Trophoblast cell (in vitro differentiated cells and primary cell): ENCODE measurements at places on chromosomes 2 and 18.

GRCh38 chr2:2484301-2484700, 153.2 kb upstream of the MYT1L start:
- H3K36me3 ChIP-seq, result no peaks in the 10 kb centered on the region
- H3K27me3 ChIP-seq, result no peaks in the 10 kb centered on the region
- no peak for DNase-seq
- H3K4me3 ChIP-seq, result no peak overlapping the region
- H3K4me1 ChIP-seq, result no peaks in the 10 kb centered on the region
- no peak overlapping the region for H3K27ac ChIP-seq

GRCh38 chr2:166138667-166139066, 10.8 kb upstream of the SCN1A start:
- H3K4me3 ChIP-seq, result no peak overlapping the region
- no peaks in the 10 kb centered on the region for H3K36me3 ChIP-seq
- no peaks in the 10 kb centered on the region for H3K4me1 ChIP-seq
- no peaks in the 10 kb centered on the region for H3K27me3 ChIP-seq
- H3K27ac ChIP-seq, result no peak overlapping the region

GRCh38 chr2:196702641-196703040, 63.1 kb downstream of the CCDC150 start:
- H3K36me3 ChIP-seq, result no peaks in the 10 kb centered on the region
- H3K27ac ChIP-seq, result no peak overlapping the region
- no peaks in the 10 kb centered on the region for H3K27me3 ChIP-seq
- H3K4me3 ChIP-seq, result no peak overlapping the region
- no peak for DNase-seq
- H3K4me1 ChIP-seq, result no peaks in the 10 kb centered on the region

GRCh38 chr2:157751462-157752058, 122.9 kb upstream of the ACVR1C start:
- H3K4me3 ChIP-seq, result no peak overlapping the region
- no peaks in the 10 kb centered on the region for H3K27me3 ChIP-seq
- H3K27ac ChIP-seq, result no peak overlapping the region

GRCh38 chr2:199018826-199019225, 438.9 kb downstream of the SATB2 start:
- H3K36me3 ChIP-seq, result no peaks in the 10 kb centered on the region
- H3K4me1 ChIP-seq, result no peaks in the 10 kb centered on the region
- DNase-seq, result no peak
- no peaks in the 10 kb centered on the region for H3K27me3 ChIP-seq
- no peak overlapping the region for H3K4me3 ChIP-seq
- no peak overlapping the region for H3K27ac ChIP-seq

- H3K27ac ChIP-seq, result peak overlapping the region; percentile 48
- DNase-seq, result no peak
- no peaks in the 10 kb centered on the region for H3K36me3 ChIP-seq
Observed at GRCh38 chr2:171794918-171795317, 99.1 kb downstream of the SLC25A12 start.

GRCh38 chr2:47903781-47904490, 2.4 kb downstream of the FBXO11 start:
- peak overlapping the region; percentile 100 for H3K4me3 ChIP-seq
- H3K27ac ChIP-seq, result peak overlapping the region; percentile 91
- no peaks in the 10 kb centered on the region for H3K27me3 ChIP-seq
- no peaks in the 10 kb centered on the region for H3K4me1 ChIP-seq
